ENCODE measurements at places on chromosomes 3 and 15. TPM values are rescaled to one million over a fixed set of nuclear protein-coding genes. Genes with fewer than 3 reads are reported as not detected.

The CPN2 gene
- not detected for total RNA-seq

GRCh38 chr3:30607032-30607833, 832 bp downstream of the TGFBR2 start:
- peak; percentile 90 for DNase-seq

DNA sequence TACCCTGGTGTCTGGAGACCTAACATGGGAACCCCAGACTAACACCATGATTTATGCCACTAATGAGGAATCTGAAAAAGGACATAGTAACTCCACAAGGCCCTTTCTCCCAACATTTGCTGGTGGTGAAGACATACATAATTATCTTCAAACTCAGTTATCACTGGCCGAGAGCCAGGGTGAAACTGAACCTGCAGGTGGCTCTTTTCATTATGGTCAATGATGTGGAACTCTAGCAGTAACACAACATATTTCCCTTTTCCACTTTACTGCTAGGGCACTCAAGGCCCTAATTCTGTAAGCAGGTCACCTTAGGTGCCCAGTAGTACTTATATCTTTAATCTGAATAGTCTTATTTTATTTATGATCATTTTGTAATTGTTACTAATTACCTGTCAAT, 326.4 kb upstream of the SATB1 start:
- DNase-seq = peak; percentile 91

- DNase-seq = no peak
These were observed 30.8 kb upstream of the EOMES start for GRCh38 chr3:27752926-27753325.

DNA sequence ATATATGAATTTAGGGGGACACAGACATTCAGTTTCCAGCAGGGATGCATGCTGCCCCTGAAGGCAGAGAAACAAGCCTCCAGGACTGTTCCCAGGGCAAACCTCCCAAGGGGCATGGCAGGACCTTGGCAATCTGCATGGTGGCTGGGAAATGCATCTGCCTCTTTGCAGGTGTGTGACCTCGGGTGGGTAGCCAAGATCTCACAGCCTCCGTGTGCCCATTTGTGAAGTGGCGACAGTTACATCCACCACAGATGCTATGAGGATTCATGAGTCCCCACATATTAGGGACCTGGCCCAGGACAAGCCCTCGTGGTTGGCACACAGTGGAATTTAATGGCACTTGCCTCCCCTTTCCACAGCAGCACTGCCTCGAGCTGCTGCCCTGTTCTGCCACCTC, 29.9 kb downstream of the SLC28A1 start:
- DNase-seq = no peak

DNA sequence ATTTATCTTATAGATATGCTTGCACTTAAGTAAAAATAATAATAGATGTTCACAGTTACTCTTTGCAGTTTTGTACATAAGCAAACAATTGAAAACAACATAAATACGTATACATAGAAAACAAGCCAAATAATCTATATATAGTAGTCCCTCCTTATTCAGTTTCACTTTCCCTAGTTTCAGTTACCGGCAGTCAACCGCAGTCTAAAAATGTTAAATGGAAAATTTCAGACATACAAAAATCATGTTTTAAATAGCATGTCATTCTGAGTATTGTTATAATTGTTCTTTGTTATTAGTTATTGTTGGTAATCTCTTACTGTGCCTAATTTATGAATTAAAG, 262.0 kb downstream of the CGGBP1 start:
- DNase-seq = no peak

Measured in OCI-LY7 (cell line).